Posterior cingulate gyrus (tissue), 11 donors: ENCODE measurements at places on chromosomes 4 and X.

- DNase-seq: no peak
Measured at GRCh38 chr4:103050736-103051436, 25.7 kb downstream of the SLC9B2 start.

DNA sequence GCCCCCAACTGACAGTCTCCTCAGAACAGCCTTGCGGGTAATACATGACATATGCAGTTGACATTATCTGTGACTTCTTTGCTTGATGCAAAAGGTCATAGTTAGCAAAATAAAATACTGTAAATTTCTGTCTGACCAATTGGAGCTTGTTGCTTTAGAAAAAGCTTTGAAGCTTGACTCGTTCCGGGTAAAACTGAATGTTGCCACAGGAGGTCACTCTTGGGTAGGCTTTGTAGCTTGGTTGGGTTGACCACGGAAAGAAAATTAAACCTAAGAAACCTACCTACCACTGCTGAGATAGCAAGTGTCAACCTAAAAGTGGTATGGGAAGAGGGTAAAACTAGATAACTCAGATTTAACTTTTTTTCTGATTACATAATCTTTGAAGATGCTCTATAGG lies 23.2 kb downstream of the PRPS2 start:
- DNase-seq: no peak

DNA sequence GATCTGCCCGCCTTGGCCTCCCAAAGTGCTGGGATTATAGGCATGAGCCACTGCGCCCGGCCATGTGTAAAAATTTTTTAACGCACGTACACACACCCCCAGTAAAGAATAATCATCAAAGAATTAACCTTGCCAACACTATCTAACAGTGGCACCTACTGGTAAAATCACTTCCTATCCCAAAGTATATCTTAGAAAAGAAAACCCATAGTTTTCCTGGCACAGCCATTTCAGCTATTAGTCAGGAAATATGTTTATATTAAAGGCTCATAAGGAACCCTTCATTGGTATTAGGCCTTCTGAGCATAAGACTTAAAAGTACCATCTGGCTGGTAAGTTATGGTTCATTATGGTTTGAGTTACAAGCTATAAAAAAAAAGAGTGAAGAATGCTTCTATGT lies 14.1 kb downstream of the S100G start:
- no peak for DNase-seq

GRCh38 chr4:23819041-23819511 lies 70.8 kb downstream of the PPARGC1A start:
- no peak for DNase-seq

DNA sequence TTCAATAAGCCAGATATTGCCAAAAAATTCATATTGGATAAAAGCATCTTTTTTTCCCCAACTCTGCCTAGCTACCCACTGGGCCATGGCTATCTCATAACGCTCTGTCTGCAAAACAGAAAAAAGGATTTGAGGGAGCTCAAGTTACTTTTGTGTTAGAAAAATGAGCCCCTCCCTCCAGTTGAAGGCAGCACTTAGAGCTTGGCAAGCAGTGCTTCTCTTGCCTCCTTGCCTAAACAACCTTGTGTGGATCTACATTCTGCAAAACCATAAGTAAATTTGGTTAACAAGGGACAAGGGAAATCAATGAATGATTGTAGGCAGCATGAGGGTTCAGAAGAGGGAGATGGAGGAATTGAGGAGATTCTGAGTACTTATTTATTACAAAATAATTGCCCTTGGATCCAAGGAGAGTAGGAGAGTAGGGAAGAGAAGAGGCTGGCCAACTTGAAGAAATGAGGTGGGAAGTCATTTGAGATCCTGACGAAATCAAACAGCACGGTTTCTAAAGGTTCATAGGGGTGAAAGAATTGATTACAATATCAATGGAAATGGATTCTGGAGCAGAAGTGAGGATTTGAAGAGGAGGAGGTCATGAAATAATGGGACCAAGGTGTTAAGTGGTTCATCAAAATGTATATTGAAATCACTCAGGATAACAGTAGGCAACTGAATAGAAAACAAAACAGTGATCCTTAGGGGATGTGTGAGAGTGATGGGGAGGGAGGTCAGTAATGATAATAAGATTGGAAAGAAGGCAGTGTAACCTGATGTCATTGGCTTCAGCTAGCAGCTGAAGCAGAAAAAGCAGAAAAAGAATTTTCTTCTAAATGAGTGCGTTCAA lies 434.8 kb upstream of the IGFBP7 start:
- DNase-seq: no peak

GRCh38 chr4:7854697-7855370 lies 84.8 kb downstream of the AFAP1 start:
- DNase-seq: no peak

- peak; percentile 44 for DNase-seq
Measured at GRCh38 chrX:44871931-44872820, 812 bp upstream of the KDM6A start.

GRCh38 chrX:71227370-71228062 lies 4.5 kb downstream of the GJB1 start:
- DNase-seq: no peak

GRCh38 chr4:169900241-169900845 lies 125.9 kb downstream of the MFAP3L start:
- DNase-seq: no peak

DNA sequence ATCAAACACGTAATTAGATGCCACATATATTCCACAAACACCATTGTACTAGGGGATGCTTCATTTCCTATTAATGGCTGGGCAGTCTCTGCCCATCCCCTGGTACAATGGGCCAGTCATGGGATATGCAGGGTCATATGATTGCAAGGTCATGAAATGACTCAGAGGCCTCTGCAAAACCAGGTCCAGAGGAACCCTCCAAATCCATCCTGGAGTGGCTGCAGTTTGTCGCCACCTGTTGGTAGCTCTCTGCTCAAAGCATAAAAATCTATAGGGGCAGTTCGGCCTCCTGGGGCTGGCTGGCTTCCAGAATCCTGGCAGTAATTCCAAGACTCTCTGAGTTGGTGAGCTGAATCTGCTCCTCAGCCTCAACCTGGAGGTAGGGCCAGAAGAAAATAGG lies 22.9 kb upstream of the PUDP start:
- no peak for DNase-seq

DNA sequence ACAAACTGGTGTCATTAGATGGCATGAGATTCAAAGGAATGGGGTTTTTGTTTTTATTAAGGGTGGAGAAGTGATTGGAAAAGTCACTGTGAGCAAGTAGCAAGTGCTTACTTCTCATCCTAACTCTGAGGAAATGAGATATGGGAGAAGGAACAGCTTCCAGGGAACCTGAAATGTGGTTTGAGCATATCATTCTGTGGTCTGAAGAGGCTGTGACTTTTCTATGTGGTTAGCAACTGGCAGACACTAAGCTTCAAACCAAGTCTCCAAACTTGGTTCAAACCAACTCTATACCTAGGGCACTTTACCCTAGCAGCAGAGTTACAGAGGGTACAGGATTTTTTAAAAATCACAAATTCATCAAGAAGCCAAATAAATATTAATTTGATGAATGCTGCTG lies 58.2 kb downstream of the DCLK2 start:
- DNase-seq: no peak

DNA sequence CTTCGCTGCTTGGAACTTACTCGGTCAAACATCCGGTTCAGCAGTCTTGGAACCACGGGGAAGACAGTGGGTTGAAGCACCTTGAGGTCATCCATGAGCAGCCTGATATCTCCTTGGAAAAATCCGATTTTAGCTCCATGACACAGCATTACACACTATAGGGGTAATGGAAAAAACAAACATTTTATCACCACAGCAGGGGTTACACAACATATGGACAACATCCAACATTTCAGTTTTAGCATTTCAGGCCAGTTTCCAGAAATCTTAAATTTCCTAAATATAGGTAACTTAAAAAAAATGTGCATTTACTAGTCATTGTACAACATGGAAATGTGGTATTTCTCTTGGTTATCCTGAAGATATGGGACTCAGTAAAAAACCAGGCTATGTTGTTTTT lies 34.4 kb upstream of the CENPU start:
- no peak for DNase-seq

DNA sequence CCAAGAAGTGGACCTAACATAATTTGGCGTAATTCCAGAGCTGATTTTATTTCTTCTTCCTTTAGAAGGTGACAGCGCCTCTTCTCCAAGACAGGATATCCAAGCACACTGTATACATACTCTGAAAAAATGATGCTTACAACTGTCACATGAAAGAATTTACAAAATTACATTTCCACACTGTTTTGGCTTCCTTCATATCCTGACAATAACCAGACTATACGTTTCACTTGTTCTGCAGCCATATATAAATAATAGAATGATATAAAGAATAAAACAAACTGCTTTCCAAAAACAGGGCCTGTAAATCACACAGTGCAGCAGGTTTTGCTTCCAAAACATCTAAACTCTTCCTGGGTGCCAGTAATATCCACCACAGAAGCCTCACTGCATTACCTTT lies 141.6 kb downstream of the FBXO8 start:
- no peak for DNase-seq

DNA sequence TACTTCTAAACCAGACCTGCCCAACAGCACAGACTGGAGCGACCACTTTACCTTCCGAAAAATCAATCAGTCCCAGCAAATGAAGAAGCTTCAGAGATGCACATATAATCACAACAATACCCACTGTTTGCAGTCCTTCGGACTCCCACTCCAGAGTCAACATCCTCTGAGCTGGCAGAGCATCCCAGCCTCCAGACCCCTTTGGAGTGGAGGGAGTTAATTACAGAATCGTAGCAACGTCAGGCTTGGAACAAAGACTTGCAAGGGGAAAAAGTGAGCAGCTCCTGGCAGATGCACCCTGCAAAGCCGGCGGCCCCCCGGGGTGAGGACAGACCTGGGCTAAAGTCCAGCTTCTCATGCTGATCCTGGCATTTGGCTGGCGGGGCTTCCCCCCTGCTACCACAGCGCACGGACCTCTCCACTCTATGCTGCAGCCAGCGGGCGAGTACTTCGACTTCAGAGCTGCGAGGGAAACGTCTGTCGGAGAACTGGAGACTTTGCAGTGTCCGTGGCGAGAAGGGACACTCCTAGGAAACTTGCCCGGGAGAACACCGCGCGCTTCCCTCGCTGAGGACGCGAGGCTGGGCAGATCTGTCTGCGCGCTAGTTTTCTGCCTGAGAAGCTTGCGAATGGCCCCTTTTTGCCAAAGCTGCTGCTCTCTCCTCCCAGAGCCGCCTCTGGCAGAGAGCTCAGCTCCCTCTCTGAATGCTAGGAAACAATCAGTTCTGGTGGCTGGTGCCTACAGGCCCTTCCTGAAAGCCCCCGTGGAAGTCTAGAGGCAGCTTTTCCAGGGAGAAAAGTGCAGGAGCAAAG lies 283.7 kb downstream of the PACRGL start:
- DNase-seq: no peak

DNA sequence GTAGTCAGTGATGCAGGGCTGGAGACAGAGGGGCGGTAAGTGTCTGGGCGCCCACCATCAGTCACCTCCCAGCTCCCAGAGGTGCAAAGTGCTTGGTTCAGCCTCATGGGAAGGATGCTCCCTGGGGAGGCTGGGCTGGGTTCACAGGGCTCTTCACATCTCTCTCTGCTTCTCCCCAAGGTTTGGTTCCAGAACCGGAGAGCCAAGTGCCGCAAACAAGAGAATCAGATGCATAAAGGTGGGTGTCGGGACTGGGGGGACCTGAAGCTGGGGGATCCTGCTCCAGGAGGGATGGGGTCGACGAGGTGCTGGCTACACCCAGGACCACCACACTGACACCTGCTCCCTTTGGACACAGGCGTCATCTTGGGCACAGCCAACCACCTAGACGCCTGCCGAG lies 10.1 kb downstream of the SHOX start:
- no peak for DNase-seq

DNA sequence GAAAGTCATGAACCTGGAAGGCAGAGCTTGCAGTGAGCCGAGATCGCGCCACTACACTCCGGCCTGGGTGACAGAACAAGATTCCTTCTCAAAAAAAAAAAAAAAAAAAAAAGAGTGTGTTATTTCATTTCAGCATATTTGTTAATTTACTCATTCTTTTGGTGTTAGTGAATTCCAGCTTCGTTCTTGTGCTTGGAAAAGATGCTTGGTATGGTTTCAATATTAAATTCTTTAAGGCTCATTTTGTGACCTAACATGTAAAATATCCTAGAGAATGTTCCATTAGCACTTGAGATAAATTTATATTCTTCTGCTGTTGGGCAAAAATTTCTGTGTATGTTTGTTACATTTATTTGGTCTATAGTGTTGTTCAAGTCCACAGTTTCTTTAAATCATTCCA lies 66.8 kb downstream of the SPIN3 start:
- no peak for DNase-seq

GRCh38 chrX:42691196-42691595 lies 86.8 kb downstream of the PPP1R2C start:
- no peak for DNase-seq

DNA sequence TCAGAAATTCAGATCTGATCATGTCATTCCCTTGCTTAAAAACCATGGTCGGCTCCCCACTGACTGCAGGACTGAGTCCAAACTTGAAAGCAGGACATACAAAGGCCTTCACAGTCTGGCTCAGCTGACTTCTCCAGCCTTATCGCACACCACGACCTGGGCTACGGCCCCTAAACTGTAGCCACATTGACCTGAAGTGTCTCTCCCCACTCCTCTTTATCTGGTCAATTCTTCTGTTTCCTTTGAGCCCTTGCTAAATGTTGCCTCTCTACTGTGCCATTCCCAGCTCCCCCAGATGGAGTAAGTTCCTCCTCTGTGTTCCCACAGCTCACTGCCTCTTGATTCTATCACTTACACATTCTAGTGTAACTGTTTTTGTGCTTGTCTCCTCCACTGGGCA lies 60.5 kb upstream of the CITED1 start:
- DNase-seq: no peak

GRCh38 chr4:76712564-76712963 lies 185.4 kb downstream of the SOWAHB start:
- no peak for DNase-seq

DNA sequence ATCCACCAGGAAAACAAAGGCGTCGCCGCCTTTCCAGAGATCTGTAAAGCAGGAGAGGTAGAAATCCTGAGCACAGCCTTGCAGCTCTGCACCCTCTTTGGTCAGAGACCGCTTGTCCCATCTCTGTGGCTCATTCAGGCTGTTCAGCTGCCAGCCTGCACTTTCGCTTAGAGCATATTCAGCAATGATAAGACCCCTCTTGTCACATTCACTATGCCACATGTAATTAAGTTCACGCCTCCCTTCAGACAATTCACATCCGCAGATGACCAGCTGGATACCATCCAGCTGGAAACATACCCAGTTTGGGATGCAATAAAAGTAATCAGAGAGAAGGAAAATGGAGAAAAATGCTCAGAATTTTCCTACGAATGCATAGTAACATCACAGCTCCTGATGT lies 335.4 kb downstream of the UNC5C start:
- DNase-seq: peak; percentile 86

- no peak for DNase-seq
Measured at GRCh38 chr4:185991770-185992169, 77.2 kb upstream of the TLR3 start.

- DNase-seq: no peak
Measured at GRCh38 chr4:37446016-37446415, 201.5 kb downstream of the NWD2 start.

- no peak for DNase-seq
Measured at GRCh38 chr4:129515356-129515755, 419.4 kb downstream of the C4orf33 start.
